ENCODE measurements at places on chromosomes 5 and 9.

DNA sequence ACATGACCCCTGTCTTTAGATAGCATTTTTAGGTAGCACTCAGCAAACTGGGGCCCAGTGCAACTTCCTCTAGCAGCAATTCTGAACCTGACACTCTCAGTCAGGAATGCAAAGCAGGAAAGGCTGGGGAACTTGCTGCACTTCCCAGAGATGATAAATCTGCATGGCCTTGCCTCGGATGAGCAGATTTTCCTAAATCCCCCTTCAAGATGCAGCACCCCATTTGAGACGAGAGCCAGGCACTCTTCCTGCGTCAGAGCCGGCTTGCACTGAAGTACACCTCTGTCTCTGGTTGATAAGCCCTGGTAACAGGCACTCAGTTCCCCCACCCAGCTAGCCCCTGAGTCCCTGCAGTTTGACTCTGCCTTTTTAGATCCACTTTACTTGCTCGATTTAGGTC, 296.7 kb upstream of the PANK3 start:
- DNase-seq, result no peak

DNA sequence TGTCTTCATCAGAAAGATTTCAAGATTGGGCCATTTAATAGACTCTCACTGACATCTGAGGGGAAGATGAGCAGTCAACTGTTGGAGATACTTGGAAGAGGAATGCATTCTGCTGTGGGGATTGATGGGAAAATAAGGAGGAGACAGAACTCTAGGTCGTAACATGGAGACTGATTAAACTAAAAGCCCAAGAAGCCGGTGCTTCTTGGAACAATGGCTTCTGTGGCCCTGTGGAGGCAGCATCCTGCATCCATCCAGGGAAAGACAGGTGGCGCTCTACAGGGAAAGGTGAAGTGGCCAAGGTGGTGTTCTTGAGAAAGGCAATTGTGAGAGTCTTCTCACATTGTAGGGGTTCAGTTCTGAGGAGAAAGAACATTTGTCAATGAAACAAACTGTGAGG, 31.3 kb downstream of the ZFAND5 start:
- DNase-seq, result no peak

- no peak for DNase-seq
Measured at GRCh38 chr5:28743716-28744110, 1705.3 kb upstream of the CDH9 start.

GRCh38 chr5:10975945-10976344, 214.9 kb upstream of the DAP start:
- DNase-seq, result no peak

GRCh38 chr9:100219347-100219746, 120.3 kb downstream of the INVS start:
- DNase-seq, result no peak

Measured in anterior cingulate cortex (tissue), 58 donors.